Stimulated activated CD4-positive, alpha-beta T cell treated with anti-CD3 and anti-CD28 coated beads, Interleukin-15, amount 100 ng/mL, for 1 hour (primary cell): ENCODE measurements at places on chromosomes 1 and 21.

GRCh38 chr1:186404454-186405051 lies 28.9 kb downstream of the ODR4 start:
- no peak for DNase-seq

DNA sequence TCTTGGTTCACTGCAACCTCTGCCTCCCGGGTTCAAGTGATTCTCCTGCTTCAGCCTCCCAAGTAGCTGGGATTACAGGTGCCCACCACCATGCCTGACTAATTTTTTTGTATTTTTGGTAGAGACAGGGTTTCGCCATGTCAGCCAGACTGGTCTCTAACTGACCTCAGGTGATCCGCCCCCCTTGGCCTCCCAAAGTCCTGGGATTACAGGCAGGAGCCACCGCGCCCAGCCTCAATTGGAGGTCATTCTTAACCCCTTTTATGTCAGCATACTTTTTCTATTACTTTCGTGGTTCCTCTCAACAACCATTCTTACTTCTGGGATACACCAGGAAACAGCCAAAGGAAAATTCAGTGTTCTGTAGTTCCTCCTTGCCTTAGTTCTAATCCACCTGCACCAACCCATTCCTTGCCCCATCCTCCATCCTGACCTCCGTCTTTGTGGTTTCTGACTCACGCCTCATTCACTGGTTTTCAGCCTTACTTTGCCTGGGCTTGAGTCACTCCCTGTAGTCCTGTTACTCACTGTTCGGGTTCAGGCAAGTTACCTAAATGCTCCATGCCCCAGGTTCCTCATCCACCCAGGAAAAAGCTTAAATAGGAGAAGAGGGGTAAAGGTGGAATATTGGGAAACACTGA lies 12.9 kb upstream of the BCL10 start:
- DNase-seq, result no peak

DNA sequence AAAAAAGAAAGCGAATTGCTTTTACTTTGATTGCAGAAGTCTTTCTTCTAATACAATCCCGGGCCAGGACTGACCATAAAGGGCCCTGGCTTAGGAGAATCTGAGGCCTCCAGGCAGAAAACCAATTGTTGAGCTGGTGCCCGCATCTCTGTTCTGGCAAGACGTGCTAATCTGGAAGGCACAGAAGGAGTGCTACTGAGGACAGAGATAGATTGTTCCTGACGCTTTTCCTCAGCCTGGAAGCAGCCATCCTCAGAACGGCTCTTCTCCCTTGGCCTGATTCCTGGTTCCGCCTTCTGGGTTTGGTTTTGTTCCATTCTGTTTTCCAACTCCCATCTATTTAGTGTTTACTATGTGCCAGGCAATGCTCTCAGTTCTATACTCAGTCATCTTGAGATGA lies 44.8 kb upstream of the SPOCD1 start:
- no peak for DNase-seq

DNA sequence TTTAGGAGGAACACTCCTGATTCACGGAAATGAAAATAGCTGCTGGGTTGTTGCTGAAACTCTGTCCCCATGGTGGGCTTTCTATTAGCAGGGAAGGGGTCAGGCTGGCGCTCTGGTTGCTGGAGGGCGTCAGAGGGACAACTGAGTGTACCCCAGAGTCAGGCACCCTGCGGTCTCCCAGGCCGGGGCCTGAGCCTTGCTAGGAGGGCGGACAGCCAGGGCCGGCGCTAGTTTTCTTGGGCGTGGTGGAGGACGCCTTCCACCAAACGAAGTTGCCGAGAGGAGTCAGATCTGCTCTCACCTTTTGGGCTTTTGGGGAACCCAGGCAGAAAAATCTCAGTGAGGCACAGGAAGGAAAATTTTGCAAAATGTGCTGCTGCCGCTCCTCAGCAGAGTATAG lies 54.8 kb downstream of the NGF start:
- no peak for DNase-seq

DNA sequence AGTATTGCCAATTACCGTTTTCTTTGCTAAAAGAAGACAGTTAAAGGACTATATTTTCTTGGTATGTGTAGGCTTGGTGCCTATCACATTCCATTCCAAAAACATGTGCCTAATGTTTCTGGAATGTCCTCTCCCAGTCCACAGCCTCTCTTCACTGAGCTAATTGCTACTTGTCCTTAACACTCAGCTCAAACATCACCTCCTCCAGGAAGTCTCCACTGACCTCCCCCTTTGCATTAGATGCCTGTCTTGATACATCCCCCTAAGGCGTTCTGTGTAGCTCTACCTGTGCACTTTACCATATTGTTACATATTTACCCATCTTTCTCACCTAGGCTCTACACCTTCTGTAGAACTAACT lies 195.6 kb upstream of the CAMK1G start:
- no peak for DNase-seq

GRCh38 chr1:118618618-118619340 lies 369.4 kb downstream of the TBX15 start:
- no peak for DNase-seq

GRCh38 chr1:30977105-30977504 lies 68.5 kb upstream of the SDC3 start:
- DNase-seq, result no peak

GRCh38 chr1:1889847-1890505 lies 911 bp downstream of the GNB1 start:
- DNase-seq, result peak; percentile 16

DNA sequence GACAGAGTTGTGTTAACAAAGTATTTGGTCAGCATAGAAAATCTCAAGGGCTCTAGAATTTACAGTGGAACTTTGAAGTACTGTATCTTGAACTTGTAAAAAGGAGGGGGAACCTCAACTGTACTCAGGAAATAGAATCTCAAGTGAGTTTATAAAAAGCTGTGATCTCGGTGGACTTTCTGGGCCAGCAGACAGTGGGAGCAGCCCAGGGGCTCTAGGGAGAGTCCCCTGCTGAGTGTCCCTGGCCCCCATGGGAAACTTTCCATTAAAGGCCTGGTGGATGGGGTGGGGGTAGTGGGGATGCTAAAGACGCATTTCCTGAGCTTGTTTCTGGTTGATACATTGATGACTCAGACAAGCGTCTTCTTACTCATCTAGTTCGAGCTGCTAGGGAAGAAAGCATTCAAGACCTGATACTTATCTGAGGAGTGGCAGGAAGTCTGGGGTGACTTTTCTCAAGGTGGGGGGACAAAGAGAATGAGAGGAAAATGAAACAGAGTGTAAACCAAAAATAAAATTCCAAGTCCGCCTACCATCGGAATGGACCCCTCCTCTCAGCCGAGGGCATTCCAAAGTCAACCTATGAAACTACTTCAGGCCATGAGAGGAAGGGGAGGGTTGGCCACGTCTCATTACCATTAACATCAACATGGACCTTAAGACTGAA lies 65.5 kb downstream of the NID1 start:
- peak; percentile 35 for DNase-seq

DNA sequence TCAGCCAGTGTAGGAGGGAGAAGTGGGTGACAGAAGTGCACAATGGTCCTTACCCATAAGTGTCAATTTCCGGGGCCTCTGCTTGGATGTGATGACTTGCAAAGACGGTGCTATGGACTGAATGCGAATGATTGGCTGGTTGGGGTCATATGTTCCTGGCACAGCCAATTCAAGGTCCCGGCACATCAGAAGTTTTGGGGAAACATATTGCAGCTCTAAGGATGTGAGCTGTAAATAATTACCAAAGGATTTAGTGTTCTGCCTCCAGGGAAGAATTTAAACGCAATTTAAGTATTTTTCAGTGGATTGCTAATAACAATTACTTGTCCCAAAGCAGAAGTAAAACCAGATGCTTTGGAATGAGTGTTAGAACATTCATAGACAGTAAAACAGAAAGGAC lies 26.9 kb upstream of the EXOSC10 start:
- no peak for DNase-seq

GRCh38 chr1:218525031-218525430 lies 179.9 kb downstream of the TGFB2 start:
- no peak for DNase-seq

DNA sequence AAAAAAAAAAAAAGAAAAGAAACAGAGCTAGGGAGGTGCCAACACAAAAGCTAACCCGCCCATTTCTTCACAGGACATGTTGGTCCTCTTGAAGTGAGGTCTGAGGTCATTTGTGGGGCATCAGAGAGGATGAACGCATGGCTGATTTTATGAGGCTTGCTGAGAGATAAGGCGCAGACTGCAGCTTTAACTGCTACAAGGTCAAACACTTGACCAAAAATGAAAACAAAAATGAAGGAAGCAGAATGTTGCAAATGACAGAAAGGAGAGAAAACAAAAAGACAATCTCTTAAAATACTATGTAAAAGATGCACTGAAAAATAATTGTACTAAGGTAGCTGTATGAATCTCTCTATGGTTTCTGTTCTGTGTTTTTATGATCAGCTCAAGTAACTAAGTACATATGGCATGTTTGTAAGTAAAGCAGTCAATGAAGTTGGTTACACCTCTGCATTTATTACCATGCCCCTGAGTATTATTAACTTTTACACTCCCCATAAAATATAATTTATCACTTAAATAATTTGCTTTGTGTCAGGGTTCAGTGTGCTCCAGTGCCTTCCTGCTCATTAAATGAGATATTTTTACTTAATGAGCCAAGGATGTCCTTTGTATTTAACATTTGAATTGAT lies 249.1 kb upstream of the NR5A2 start:
- no peak for DNase-seq

GRCh38 chr1:194040496-194040895 lies 854.1 kb upstream of the B3GALT2 start:
- no peak for DNase-seq

DNA sequence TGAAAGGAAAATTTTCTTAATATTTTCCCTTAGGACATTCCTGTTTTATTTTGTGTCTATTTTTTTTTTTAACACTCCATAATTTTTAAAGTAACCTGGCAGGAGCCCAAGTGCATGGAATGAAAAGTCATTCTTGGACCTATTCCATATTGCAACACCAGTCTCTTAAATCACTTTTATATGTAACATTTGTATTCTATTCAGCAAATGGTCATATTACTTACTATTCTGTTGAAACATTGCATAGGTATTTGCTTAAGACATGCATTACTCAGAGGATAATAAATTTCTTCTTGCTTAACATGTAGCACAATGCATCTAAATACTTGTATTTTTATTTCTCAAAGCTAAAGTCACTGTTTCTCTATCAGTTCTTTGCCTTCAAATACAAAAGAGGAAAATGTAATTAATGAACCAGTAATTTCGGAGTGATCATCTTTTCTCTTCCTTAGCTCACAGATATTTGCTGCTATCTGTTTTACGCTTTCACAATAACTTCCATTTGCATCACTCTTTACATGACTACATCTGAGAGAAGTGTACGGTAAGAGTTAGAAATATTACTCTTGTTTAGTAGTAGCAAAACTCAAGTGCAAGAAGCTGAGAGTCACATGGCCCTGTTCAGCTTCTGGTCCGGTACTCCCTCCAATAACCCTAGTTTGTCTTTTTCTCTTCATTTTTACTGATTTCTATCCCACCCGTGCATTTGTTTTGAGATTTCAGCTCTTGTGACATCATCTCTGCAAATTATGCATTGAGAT lies 394.8 kb downstream of the USP25 start:
- DNase-seq, result no peak

DNA sequence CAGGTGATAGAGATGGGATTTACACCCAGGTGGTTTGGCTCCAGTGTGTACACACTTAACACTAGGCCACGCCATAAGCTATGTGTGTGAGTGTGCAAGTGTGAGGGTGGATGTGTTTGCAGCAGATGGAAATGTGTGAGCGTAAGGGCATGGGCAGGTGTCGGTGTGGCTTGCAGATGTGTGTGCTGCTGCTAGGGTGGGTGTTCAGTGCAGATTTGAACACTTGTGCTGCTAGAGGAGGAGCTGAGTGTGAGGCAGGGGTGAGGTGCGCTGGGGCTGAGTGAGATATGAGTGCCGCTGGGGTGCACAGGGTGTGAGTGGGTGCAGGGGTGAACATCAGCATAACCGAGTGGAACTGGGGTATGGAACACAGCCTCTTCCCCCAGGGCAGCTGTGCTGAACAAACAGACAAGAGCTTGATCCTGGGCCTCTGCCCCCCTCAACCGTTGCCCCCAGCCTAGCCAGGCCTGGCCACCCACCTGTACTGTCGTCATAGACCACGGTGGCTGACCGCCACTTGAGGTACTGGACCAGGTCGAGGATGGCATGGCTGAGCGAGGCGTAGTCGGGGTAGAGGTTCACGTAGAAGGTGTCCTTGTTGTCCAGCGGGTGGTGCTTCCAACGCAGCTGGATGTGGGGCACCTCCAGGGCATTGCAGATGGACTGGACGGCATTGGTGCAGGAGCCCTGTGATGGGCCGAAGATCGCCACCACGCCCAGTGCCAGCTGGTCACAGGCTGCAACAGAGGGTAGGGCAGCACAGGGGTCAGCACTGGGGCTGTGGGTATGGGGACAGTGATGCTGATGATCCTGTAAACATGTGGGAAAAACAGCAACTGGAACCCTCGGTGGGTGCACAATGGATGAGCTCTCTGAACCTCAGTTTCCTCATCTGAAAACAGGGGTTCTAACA lies 153.9 kb downstream of the GRIK3 start:
- DNase-seq, result no peak

DNA sequence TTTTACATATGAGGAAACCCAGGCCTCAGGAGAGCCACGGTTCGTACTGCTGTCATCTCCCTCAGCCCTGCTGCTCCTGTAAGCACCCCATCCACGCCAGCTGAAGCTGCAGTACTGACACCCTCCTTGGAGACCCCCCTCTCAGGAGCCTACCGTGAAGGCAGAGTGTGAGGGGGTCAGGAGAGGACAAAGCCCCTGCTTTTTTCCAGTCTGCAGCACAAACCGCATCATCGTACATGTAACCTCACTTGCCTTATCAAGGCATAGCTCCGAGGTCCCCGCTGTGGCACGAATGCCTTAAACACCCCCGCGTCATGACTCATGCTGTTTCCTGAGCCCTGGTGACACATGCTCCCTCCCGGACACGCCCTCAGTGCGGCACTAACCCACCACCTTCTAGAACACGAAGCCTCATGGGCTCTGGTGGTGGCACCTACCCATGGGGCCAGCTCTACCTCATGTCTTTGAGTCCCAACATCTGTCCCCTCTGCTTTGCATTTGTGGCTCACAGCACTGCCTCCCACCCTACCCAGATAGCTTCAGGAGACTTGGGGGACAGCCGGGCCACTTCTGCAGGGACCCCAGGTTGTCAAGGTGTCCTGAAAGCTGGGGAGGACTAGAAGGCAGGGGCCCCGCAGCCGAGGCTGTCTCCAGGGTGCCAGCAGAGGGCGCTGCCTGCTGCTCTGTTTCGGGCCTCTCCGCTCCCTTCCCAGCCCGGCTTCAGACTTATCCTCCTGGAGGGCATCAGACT lies 4.9 kb downstream of the SH3BGRL3 start:
- peak; percentile 86 for DNase-seq

DNA sequence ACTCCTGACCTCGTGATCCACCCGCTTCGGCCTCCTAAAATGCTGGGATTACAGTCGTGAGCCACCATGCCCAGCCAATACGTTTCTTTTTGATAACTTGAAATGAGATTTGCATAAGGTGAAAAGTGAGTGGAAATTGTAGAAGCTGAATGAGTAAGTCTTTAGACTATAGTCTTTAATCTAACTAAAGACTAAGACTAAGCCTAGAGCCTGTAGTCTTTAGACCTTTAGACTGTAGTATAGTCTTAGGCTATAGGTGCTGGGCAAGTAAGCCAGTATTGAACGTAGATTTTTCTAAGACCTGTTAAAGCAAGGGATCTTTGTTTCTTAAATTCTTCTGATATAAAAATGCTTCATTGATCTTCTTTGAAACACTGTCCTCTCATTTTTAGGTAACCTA lies 12.1 kb downstream of the PPP2R5A start:
- DNase-seq, result no peak

- no peak for DNase-seq
These were observed 34.9 kb downstream of the ARID1A start for GRCh38 chr1:26730695-26731094.
